ENCODE measurements at places on chromosomes 6 and 20. TPM values are rescaled to one million over a fixed set of nuclear protein-coding genes. Genes with fewer than 3 reads are reported as not detected.

The PNLDC1 gene
- total RNA-seq: not detected

The RAD21L1 gene
- not detected for total RNA-seq

The SPINT3 gene
- total RNA-seq: not detected

The SPAG4 gene
- 2.1 TPM for total RNA-seq

DNA sequence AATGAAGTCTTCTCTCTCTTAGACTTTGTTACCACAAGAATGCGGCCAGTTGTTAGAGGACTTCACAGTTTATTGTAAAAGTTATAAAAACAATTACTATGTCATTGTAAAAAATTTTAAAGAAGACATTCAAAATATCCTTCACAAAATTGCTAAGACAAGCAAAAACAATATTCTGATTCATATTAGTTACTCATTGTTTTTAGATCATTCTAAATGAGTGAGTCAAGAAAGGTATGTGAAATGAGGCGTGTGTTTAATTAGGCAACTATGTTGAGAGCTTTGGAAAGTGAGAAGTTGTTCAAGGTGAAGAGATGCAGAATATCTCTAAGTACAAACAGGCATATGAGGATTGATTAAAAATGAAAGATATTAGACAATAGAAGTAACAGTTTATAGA, 875.3 kb downstream of the EYS start:
- H3K27ac ChIP-seq: no peak overlapping the region
- no peaks in the 10 kb centered on the region for H3K36me3 ChIP-seq
- DNase-seq: no peak

GRCh38 chr6:33981421-33981820, 164.5 kb downstream of the GRM4 start:
- no peak overlapping the region for H3K27ac ChIP-seq
- DNase-seq: no peak
- H3K36me3 ChIP-seq: no peaks in the 10 kb centered on the region

- peaks cover 10% of the 10 kb centered on the region for H3K36me3 ChIP-seq
- H3K4me3 ChIP-seq: no peak overlapping the region
- no peak overlapping the region for H3K27ac ChIP-seq
- no peak for DNase-seq
- H3K4me1 ChIP-seq: peaks cover 78% of the 10 kb centered on the region
- no peaks in the 10 kb centered on the region for H3K27me3 ChIP-seq
Observed at GRCh38 chr6:159988983-159989454, 20.1 kb downstream of the IGF2R start.

DNA sequence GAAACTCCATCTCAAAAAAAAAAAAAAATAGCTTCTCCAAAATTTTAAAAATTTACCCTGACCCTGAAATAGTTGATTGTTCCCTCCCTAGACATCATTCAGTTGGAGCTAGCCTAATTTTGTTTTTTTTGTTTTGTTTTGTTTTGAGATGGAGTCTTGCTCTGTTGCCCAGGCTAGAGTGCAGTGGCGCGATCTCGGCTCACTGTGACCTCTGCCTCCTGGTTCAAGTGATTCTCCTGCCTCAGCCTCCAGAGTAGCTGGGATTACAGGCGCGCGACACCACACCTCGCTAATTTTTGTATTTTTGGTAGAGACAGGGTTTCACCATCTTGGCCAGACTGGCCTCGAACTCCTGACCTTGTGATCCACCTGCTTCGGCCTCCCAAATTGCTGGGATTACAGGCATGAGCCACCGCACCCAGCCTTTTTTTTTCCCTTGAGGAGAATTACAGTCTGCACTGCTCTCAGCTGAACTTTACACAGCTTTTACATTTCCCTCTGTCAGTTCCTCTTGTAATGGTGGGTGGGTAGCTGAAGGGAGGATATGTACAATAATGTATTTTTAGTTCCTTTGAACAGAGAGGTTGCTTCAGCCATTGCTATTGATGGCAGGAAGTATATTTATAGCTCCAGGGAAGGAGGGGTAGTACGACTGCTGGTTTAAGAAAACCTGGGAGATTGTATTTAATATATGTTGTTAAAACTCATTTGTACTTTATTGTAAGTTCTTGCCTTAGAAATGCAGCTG, 27.7 kb downstream of the PTPRA start:
- no peak overlapping the region for H3K27ac ChIP-seq
- no peak overlapping the region for H3K4me3 ChIP-seq
- H3K27me3 ChIP-seq: no peaks in the 10 kb centered on the region
- H3K4me1 ChIP-seq: no peaks in the 10 kb centered on the region
- DNase-seq: no peak

- no peak for DNase-seq
- H3K4me1 ChIP-seq: no peaks in the 10 kb centered on the region
- no peaks in the 10 kb centered on the region for H3K36me3 ChIP-seq
- H3K27me3 ChIP-seq: no peaks in the 10 kb centered on the region
- H3K4me3 ChIP-seq: no peak overlapping the region
Observed at GRCh38 chr20:17709361-17710293, 9.9 kb downstream of the BANF2 start.

Data from psoas muscle (tissue), 8 donors.